ENCODE measurements at places on chromosomes 1 and 21.

GRCh38 chr1:234526922-234527321, 47.9 kb upstream of the TARBP1 start:
- no peak for DNase-seq

DNA sequence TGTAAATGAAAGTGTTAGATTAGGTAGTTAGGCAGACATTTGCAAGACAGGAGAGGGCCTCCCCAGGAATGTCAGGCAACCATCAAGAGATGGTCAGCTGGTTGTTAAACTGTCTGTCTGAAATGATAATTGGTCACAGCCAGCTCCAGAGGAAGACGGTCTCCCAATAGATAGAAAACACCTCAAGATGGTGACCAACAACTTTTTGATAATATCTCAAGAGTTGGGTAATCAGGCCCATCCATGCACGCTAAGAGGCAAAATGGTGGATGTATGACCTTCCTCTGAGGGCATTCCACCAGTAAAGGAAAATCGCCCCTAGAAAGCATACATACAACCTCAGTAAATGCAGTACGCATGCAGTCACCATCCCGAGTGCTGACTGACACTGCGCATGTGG, 118.2 kb downstream of the MAP3K21 start:
- DNase-seq = no peak

- DNase-seq = no peak
Measured at GRCh38 chr1:159763686-159764085, 17.1 kb upstream of the DUSP23 start.

GRCh38 chr1:77762072-77762476, 2.4 kb upstream of the USP33 start:
- DNase-seq = no peak

DNA sequence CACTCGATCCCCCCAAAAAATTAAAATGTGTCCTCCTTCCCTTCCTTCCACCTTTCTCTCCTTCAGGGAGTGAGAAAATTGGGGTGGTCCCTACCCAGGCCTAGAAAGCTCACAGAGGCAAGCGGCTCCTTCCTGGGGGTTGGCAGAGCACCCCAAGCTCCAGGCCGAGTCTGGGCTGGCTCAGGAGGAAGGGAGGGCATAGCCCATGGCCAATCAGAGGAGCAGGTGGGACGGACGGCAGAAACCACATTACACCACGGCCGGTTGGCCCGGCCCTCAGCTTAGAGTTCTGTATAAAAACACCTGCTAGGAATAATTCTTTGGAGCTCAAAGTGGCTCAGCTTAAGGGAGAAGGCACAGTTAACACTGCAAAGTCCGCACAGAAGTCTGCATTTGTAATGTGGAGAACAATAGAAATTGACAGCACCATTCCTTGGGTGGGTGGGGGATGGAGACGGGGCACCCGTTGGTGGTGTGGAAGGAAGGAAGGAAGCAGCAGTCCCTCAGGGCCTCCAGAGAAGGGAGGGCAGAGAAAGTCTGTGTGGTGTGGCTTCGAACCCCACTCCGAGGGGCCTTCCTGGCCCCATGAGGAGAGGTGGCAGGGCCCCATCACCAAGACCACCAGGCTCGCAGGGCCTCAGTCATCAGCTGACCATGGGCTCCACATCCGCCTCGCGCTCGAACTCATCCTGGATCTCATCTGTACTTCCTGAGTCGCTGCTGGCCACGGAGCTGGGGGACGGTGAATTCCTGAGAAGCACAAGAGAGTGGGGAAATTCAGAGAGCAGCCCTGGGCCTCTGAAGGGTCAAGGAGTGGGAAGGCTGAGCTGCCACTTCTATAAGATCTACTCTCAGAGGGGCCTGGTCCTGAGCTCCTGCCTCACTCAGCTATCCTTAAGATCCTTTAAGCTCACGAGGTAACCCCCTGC, 5.8 kb upstream of the ALDH4A1 start:
- peak; percentile 64 for DNase-seq

All from germinal center (tissue), 1 donor.